Stimulated activated effector memory CD8-positive, alpha-beta T cell treated with anti-CD3 and anti-CD28 coated beads, Interleukin-12 subunit alpha, Interleukin-12 subunit beta, amount 100 ng/mL, for 72 hours (primary cell): ENCODE measurements at places on chromosomes 1 and 21.

GRCh38 chr1:64163970-64164369 lies 39.5 kb upstream of the UBE2U start:
- no peak for DNase-seq

DNA sequence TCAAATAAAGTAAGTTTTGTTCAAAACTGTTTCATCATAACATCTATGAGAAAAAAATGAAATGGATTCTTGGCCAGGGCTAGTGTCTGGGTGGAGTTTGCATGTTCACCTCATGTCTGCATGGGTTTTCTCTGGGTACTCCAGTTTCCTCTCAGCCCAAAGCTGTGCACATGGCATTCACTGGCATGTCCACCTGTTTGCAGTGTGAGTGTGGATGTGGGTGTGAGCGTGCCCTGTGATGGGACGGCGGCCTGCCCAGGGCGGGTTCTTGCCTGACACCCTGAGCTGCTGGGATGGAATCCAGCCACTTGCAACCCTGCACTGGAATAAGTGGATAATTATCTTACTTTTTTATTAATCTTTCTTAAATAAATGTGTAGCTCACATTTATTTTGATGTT lies 185.5 kb downstream of the RYR2 start:
- DNase-seq = no peak

GRCh38 chr1:10539411-10540043 lies 64.8 kb downstream of the PEX14 start:
- no peak for DNase-seq

DNA sequence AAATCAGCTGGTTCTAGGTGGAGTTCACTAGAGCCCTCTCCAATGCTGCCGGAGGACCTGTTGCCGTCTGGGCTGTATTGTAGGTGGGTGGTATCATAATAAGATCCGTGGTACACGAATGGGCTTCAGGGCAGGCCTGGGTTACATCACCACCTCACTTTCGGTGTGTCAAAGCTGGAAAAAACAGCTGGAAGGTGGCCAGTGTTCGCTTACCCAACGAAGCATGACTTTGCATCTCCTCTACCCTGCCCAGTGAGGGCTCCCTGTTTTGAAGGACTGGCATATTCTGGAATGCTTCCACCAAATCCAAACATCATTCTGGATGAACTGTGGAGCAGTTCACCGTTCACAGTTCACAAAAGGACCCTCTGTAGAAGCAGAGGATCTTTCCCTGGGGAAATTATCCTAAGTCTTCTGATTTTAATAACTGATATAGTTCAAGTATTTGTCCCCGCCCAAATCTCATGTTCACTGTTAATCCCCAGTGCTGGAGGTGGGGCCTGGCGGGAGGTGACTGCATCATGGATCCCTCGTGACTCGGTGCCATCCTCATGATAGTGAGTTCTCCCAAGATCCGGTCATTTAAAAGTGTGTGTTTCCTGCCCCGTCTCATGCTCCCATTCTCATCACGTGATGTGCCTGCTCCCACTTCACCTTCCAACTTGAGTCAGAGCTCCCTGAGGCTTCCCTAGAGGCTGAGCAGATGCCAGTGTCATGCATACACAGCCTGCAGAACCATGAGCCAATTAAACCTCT lies 429.0 kb downstream of the KIF26B start:
- no peak for DNase-seq

- peak; percentile 85 for DNase-seq
Measured at GRCh38 chr1:39973503-39974135, 18.7 kb downstream of the MFSD2A start.

- no peak for DNase-seq
Measured at GRCh38 chr1:51945591-51945990, 44.9 kb downstream of the RAB3B start.

GRCh38 chr21:16789636-16790035 lies 723.2 kb upstream of the CXADR start:
- DNase-seq = no peak

DNA sequence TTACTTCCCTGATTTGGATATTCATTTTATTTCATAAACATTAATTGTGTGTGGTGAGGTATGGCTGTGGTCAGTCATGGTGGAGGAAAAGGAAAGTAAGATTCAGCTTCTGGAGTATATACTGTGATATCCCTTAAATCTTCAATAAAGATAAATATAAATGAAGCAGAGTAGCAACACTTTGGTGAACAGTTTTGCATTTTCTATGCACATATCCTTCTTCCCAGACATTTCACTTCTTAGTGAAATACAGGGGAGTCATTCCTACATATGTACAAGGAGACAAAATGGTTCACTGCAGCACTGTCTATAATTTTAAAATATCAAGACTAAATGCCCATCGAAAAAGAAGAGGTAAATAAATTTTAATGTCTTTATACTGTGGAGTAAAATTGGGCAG lies 61.3 kb downstream of the DISP1 start:
- no peak for DNase-seq

- DNase-seq = no peak
Measured at GRCh38 chr1:175157200-175157599, 35.4 kb downstream of the KIAA0040 start.

GRCh38 chr1:91844862-91845528 lies 41.0 kb downstream of the TGFBR3 start:
- DNase-seq = no peak

GRCh38 chr1:231162297-231162969 lies 575 bp downstream of the TRIM67 start:
- DNase-seq = no peak

DNA sequence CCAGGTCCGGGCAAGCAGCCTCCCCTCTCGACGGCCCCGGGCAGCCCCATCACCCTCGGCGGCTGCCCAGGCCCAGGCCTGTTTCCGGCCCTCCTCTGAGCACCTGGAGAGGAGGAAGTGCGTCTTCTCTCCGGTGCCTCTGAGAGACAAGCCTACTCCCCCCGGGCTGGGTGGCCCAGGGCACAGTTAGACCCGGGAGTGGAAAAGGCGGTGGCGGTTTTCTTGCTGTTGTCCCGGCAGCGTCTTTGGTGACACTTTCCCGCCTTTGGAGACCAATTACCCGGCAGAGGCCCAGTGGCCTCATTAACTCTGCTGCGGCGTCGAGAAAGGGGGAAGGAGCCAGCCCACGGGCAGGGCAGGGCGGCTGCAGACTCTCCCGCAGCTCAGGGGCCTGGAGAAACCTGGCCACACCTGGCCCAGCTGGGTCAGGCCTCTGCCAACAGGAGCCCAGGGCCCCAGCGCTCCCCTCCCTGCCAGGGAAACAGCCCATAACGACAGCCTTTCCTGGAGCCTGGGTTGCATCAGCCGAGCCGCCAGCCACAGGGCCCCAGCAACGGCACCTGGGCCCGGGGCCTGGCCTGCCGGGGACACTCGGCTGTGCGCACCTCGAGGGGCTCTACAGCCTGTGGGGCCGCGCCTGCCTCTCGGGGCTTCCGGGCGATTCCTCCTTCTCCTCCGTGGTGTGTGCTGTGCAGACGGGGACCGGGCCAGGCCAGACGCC lies 28.4 kb upstream of the C1orf159 start:
- no peak for DNase-seq

DNA sequence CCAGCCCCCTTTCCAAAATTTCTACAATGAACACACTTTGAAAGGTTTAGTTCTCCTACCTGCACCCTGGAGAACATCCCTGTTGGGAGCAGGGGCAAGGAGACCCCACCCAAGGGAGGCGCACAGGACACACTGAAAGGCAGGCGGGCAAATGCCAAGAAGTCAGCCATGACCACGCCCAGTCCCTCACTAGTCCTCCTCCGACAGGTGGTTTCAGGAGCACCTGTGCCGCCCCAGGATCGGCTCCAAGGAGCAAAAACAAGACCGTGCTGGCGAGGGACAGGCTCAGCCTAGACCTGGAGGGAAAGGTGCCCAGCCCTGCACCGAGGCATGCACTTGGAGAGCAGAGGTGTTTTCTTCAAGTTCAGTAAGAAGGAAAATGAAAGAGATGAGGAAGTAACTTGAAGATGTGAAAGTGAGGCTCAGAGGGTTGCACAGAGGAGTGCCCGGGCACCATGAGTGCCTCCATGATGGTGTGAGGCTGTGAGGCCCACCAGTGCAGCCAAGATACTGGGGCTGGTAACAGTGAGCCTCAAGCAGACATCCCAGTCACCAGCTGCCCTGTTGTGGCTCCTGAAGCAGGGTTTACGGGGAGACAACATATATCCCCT lies 19.6 kb upstream of the NADK start:
- DNase-seq = no peak

GRCh38 chr1:241787691-241788090 lies 60.3 kb upstream of the EXO1 start:
- DNase-seq = no peak

- peak; percentile 44 for DNase-seq
Measured at GRCh38 chr1:67285780-67286488, 21.7 kb upstream of the IL12RB2 start.

DNA sequence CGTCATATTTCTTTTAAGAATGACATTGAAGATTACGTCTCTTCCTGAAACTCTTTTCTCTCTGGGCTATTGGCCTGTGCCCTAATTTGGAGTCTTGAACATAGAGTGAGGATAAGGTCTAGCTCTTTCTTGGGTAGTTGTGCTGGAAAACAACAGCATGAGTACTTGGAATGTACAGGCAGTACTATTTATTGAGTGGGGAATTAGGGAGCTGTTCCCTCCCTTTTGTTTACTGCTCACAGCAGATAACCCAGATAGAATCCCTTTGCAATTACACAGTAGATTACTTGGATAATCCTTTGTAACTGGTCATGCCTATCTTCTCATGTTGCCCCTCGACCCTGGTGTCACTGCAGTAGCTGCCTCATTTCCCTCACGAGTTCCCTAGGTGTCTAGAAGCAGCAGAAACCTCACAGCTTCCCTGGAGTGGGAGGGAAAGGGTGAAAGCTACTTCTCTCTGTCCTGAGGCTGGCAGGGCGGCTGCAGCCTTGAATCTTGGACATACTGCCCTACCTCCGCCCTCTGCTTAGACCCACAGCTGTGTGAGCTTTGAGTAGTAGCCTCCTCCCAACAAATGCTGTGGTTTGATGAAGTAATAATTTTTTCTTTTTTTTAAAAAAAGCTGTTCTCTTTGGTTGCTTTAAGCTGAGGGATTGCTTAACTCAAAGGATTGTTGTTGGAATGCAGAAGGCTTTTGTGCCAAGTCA lies 70.6 kb downstream of the FGGY start:
- DNase-seq = no peak

DNA sequence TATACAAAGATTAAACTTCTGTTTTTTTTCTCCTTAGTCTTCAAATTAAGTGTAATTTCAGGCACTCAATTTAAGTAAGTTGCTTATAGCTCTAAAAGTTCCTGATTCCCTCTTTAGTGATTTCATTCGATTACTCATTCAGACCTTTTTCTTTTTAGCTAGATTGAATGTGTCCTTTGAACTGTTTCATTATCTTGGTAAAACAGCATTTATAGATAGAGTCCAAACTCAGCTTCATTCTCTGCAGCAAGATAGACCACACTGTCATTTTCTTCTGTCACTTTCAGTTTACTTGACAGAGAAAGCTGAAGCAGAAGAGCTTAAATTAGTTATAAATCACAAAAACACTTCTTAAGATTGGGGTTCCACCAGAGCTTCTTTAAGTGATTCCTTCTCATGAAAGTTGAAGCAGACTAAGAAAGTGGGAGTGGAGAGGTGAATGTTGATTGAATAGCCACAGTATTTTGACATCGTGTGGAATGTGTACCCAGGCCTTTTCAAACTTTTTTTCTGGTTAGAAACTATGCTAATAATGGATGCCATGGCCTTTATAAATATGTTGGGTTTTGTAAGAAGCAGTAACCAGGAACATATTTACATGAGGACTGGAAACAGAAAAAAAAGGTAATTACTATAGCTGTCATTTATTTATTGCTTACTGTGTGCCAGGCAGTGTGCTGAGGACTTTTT lies 52.2 kb downstream of the ZBTB40 start:
- DNase-seq = no peak

DNA sequence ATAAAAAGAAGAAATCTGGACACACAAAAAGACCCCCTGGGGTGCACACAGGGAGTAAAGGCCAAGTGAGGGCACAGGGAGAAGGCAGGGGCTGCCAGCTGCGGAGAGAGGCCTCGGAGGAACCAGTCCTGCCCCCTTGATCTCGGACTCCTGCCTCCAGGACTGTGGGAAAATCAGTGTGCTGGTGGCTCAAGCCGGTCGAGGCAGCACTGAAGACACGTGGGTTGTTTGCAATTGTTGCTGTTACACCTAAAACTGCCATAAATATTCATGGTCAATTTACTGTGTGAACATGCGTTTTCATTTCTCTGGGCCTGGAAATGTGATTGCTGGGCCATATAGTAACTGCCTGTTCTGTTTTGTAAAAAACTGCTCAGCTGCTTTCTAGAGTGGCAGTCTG lies 18.5 kb downstream of the IBA57 start:
- DNase-seq = no peak

DNA sequence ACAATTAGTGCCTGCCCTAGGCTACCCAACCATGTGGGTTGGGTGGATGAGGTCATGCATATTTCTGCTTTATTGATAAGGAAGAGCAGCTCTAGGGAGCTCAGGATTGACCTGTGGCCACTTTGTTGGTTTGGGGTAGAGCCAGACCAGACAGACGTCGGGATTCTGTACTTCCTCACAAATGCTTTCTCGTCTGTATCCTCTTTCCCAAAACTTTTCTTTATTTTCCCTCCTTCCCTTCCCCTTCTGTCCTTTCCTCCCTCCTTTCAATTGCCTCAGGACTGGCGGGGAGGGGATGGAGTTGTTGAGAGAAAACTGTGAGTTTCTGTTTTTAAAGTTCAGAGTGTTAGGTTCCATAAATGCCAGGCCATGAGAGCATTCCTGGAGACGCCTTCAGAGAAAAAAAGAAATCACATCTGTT lies 68.0 kb downstream of the UCK2 start:
- no peak for DNase-seq

DNA sequence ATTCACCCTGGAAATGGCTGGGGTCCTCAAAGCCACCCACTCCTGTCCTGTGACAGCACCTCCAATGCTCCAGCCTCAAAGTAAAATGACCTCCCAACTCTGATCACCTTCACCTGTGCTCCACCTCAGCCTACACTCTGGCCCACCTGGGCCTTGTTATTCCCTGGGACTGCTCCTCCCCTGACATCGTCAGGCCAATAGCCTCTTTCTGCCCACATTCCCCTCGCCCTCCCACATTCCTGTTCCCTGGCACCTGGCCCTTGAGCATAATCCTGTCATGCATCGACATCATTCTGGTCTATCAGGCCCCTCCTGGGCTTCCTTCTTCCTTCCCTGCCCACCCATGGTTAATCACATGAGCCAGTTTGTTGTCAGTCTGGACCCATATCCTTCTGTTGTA lies 13.2 kb upstream of the BCAR3 start:
- DNase-seq = no peak

GRCh38 chr1:167104256-167104633 lies 10.4 kb downstream of the STYXL2 start:
- DNase-seq = no peak

GRCh38 chr1:66475940-66476339 lies 58.0 kb upstream of the SGIP1 start:
- DNase-seq = no peak

GRCh38 chr1:1966071-1966740 lies 37.4 kb downstream of the CFAP74 start:
- no peak for DNase-seq
